ENCODE measurements at places on chromosomes 6 and 20.

- no peak for DNase-seq
Measured at GRCh38 chr6:83808926-83809325, 44.2 kb upstream of the RIPPLY2 start.

GRCh38 chr20:35001596-35002362 lies 46.1 kb downstream of the MYH7B start:
- DNase-seq: peak; percentile 66

DNA sequence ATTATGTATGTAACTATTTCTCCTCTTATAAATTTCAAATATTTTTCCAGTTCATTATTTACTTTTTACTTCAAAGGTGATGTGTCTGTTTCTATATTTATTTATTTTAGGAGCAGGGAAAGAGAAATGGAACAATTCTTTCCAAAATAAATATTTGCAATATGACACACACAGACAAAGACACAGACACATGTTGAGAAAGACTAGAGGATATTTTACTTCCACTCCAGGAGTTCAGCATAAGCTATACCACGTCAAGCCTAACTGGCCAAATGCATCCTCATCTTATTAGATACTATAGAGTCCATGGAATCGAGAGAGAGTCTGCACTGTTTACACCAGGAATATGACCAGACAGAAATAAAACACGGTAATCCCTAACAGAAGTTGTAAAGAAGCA lies 13.3 kb downstream of the RALGAPA2 start:
- DNase-seq: no peak

DNA sequence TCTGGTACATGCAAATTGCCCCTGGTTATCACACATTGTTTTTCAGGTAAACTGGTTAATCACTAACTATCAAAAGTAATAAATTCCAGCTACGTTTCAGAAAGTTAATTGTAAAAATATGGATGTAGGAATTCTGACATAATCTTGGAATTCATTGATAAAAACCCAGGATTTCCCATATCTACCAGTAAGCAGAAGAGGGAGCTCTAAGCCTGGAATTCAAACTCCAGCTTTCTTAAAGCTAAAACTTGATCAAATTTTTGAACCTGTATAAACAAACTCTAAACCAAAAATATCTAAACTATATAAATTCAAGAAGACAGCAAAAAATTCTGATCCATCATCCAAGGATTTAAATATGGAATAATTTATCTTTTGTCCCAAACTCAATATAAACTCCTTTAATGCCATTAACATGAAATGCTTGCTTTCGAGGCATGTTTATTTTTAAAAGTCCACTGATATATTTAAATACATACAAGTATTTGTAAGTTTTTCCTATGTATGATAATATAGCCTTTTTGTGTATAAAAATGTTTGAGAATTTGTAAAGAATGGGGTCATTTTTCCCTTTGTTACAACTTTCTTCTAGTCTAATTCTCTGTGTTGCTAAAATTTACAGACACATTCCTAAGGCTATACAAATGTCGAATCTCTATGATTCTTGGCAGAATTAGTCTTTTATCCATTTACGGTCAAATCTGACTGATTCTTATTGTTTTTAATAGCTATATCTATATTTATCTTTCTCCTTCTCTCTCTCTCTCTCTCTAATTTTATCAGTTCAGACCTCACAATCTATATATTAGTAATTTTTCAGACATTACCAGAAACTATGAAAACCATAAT lies 91.4 kb upstream of the RNF217 start:
- DNase-seq: no peak

- DNase-seq: no peak
Measured at GRCh38 chr6:52544602-52545405, 32.1 kb downstream of the TRAM2 start.

GRCh38 chr20:16007164-16007563 lies 566.1 kb downstream of the KIF16B start:
- DNase-seq: no peak

DNA sequence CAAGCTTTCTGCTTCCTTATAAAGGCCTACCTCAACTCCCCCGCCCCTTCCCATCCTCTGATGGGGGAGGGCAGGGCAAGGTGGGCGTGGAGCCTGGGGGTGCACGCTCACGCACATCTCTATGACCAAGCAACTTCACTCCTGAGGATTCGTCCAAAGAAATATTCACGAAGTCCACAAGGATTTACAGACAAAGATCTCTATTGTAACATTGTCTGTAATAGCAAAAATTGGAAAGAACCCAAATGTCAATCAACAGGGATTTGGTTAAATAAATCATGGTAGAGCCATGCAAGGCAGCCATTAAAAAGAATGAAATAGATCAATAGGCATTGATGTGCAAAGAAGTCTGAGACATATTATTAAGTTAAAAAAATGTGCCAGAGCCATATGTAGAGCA lies 130.4 kb upstream of the AFDN start:
- DNase-seq: no peak

DNA sequence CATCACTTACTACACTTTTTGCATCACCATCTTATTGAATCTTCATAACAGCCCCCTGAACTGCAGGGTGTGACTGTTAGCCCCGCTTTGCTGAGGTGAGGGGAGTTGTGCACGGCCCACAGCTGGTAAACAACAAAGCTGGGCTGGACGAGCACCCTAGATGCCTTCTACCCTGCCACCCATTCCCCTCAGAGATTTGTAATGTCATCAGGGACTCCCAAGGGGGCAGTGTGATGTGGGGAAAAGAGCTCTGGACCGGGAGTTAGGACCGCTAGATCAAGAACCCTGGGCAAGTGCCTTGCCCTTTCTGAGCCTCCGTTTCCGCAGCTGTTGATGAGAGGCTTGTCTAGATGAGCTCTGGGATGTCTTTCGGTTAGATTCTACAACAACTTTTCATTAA lies 20.9 kb downstream of the PKIG start:
- peak; percentile 25 for DNase-seq

- DNase-seq: no peak
Measured at GRCh38 chr6:69138148-69138547, 503.1 kb downstream of the ADGRB3 start.

DNA sequence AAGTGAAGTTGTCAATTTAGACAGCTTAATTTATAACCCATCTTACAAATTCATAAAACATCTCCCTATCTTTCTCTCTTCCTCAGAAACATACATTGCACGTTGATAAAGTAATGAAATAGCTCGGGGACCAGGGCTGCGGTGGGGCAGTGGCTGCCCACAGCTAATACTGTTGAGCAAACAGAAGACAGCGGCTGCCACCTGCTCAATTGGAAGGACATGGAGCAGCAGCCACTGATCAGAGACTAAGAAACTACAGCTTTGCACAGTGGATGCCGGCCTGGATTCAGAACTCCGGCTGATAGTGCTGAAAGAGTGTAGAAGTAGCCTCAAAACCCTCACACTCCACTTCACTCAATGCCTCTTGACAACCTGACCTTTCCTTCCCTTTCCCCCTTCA lies 157.9 kb upstream of the PDE10A start:
- no peak for DNase-seq

- DNase-seq: no peak
Measured at GRCh38 chr20:1912053-1912452, 16.8 kb downstream of the SIRPA start.

GRCh38 chr6:28537509-28538140 lies 11.9 kb downstream of the GPX5 start:
- DNase-seq: peak; percentile 78

GRCh38 chr6:18213439-18213838 lies 50.9 kb downstream of the DEK start:
- no peak for DNase-seq

GRCh38 chr6:119207971-119208725 lies 129.7 kb upstream of the FAM184A start:
- DNase-seq: no peak

- no peak for DNase-seq
Measured at GRCh38 chr6:2021713-2022125, 223.7 kb downstream of the GMDS start.

DNA sequence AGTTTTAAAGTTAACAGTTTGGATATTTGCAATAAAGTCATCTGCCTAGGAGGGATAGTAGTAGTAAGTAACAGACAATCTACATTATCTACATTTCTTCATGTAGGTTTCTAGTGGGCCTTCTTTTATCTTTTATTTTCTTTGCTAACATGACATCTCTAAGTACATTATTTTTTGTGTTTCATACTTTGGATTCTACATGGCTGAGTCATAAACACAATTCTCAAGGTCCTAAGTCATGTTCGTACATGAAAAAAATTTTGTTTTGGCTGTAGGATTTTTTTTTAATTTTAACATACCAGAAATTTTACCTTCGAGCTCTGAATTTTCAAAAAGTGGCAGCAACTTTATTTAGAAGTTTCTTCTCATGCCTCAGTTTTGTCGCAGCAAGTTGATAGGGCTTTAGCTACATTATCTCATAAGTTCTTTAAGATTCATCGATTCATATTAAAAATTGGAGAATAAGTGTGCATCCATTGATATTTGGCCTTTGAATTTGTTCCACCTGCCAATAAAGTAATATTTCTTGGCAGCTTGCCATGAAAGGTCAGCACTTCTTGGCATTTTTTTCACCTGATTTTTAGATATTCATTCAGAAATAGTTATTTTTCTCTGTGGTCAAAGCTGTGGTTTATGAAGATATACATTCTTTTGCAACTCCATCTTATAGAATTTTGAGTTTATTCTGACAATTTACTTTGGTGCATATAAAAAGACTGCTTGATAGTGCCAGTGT lies 146.2 kb downstream of the GRIK2 start:
- no peak for DNase-seq

DNA sequence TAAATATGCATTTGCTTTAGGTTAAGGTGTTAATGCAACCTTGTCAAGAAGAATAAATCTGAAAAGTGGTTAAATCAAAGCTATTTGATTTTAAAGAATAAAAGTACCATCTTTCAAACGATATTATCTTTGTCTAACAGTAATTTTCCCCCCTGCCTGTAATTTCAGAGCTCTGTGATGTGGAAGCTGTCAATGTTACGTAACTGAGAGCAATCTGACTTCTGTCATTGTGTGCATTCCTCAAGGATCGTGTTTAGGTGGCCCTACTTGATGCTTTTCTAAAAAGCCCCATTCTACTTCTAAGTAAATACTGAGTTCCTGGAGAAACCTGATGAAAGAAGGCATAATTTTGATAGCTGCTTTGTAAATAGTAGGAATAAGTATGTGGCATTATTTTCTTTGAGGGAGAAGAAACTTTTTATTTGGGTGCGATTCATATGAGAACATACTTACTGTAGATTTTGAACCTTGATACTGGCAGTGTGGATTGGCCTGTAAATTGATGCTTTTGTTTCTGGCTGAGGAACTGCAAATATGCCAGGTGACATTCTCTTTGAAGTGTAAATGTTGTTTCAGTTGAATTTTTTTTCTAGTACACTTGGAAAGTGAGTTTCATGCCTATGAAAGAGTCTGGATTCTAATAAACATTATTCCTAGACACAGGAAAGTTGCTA lies 529.6 kb upstream of the FLRT3 start:
- DNase-seq: no peak

GRCh38 chr6:124560873-124561567 lies 401.2 kb upstream of the RNF217 start:
- no peak for DNase-seq

DNA sequence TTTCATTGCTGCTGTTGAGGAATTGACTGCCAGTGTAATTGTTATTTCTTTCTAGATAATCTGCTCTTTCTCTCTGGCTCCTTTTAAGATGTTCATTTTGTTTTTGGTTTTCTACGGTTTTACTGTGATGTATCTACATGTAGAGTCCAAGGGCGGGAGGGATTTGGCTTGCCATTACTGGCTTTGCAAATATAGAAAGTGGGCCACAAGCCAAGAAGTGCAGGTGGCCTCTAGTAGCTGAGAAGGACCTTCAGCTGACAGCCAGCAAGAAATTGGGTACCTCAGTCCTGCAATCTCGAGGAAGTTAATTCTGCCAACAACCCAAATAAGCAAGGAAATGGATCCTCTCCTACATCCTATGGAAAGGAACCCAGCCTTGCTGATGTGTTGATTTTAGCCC lies 42.8 kb upstream of the GLP1R start:
- DNase-seq: no peak

DNA sequence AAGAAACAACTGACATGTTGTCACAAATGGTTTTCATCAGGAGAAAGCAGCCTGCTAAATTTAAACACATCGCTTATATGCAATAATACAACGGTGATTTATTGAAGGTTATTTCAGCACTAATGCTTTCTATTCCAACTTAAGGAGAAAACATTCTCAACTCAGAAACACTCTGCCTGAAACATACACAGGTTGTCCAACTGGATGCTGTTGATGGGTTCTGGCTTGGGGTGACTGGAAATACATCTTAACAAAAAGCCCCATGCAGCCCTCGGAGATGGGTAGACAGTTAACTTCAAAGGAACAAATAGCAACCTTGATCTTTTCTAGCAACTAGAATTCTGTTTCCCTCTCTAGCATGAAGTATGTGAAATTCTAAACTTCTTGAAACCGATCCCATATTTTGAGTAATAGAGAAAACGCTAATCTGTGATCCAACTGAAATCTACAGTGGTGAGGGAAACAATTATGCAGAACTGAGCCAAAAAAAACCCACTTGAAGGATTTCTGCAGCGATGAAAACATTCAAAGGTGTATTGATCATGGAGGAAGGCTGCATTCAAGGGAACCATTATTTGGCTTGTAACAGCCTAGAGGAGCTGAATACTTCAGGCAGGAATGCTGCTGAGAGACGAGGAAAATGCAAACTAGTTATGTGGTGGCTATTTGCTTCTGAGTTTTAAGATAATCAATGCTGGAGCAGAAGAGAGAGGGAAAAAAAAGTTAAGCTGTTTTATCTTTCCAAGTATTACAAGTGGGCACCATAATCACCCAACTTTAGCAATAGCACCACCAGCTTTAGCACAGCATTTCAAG lies 6.9 kb downstream of the ZMYND8 start:
- no peak for DNase-seq

DNA sequence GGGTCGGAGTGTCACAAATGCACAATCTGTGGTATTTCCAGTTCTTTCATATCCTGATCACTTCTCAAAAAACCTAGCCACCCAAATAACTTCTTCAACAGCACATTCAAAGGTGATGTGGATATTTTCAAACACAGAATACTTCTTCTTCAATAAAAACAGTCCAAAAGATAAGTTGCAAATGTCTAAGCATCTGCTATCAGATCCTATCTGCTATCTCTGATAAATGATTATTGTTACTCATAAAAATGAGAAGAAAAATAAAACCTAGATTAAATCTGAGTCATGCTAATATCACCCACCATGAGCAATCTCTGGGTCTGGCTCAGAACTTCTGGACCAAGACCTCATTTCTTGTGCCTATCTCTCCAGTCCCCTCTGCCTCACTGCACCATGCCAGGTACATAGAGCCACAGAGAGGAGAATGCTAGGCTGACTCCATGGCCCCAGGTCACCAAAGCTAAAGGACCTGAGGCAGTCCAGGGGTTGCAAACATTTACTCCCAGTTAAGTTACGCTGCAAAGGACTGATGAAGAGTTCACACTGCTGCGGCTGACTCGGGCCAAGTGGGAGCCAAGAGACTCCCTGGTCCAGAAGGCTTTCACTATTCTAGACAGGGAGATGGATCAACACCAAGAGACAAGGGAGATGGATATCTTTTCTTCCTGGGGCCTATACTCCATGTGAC lies 101.4 kb downstream of the KIF13A start:
- no peak for DNase-seq

GRCh38 chr6:113104541-113104940 lies 752.6 kb upstream of the MARCKS start:
- DNase-seq: no peak
